ENCODE measurements at places on chromosomes 12 and 14.
A peak's percentile ranks its signal among the peaks of the same experiment; 100 is the strongest.

- no peak for DNase-seq
Observed at GRCh38 chr14:90573385-90574105, 176.7 kb downstream of the CALM1 start.

DNA sequence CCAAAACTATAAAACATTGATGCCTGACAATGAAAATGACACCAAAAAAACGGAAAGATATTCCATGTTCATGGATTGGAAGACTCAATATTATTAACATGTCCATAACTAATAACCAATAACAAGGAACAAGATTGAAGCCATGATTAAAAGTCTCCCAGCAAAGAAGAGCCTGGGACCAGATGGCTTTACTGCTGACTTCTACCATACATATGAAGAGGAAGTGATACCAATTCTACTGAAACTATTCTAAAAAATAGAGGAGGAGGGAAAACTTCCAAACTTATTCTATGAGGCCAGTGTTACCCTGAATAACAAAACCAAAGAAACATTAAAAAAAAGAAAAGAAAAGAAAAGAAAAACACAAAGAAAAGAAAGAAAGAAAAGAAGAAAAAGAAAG, 54.6 kb upstream of the ATF7IP start:
- no peak for DNase-seq

GRCh38 chr12:75725521-75726111, 214.2 kb upstream of the KRR1 start:
- peak; percentile 73 for DNase-seq

DNA sequence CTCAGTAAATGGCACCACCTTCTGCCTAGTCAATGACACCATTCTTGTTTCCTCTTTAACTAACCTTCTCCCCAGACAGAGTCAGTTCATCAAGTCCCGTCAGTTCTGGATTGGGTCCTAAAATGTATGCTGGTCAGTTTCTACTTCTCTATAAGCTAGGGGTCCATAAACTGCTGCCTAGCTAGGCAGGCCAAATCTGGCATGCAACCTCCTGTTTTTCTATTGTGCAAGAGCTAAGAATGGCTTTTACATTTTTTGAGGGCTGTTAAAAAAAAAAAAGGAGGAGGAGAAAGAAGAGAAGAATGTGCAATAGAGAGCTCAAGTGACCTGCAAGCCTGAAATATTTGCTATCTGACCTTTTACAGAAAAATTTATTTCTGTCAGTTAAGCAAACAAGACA, 6.4 kb upstream of the TMED10 start:
- no peak for DNase-seq

DNA sequence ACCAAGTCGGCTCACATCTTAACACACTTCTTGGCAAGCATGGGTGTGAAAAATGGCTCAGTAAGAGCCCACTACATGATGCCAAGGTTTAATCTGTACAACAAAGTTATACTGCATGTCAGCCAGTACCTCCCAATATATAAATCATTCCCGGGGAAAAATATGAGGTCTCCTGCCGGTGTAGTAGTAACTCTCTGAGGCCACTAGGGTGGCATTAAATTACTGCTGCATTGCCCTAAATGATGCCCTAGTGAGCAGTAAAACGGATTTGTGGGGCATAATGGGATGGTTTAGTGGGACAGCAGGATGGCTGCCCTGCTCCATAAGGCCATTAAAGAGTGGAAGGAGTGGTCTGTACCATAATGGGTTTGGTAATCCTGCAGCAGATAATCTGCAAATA, 267.7 kb downstream of the MED13L start:
- DNase-seq: no peak

- no peak for DNase-seq
Observed at GRCh38 chr12:50937653-50938052, 14.7 kb upstream of the HIGD1C start.

DNA sequence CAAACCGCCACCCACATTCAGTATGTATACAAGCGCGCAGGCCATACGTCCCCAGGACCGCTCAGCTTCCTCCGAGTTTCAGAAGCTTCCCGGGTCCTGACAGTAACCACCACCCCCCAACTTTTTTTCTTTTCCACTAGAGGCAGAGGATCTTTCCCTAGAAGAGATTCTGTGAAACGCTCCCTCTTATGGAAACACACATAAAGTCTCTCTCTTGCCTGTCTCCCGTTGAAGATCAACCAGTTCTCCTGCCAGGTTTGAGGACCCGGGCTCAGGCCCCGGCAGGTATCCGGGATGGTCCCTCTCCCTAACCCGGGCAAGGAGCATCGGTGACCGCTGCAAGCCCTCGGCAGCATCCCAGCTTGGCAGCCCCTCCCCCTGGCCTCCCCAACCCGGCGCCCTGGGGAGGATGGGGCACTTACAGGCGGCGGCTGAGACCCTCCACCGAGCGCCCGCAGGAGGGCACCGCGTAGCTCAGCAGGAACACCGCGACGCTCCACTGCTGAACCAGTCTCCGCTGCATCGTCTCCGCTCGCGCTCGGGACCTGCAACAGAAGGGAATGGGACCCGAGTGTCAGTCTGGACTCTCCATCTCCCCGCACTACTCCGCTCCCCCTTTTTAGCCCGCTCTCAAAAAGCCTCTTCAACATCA, 3.4 kb downstream of the PTHLH start:
- DNase-seq: peak; percentile 63

GRCh38 chr12:6070472-6071257, 53.8 kb downstream of the VWF start:
- no peak for DNase-seq

Measured in Daoy (cell line).